ENCODE measurements at places on chromosomes 6 and 20. TPM values are rescaled to one million over a fixed set of nuclear protein-coding genes. Genes with fewer than 3 reads are reported as not detected.

IMPG1 gene
- not detected for total RNA-seq

HLA-DMB gene
- total RNA-seq, result 47.6 TPM

BEND6 gene
- total RNA-seq, result 3.4 TPM

MDFI gene
- total RNA-seq, result 5.9 TPM

MCCD1 gene
- not detected for total RNA-seq

CPXM1 gene
- 38.5 TPM for total RNA-seq

TRIM10 gene
- not detected for total RNA-seq

SLC4A11 gene
- 26.3 TPM for total RNA-seq

PRSS16 gene
- total RNA-seq, result 28.9 TPM

NSFL1C gene
- 42.2 TPM for total RNA-seq

SERPINB1 gene
- total RNA-seq, result 48.1 TPM

SUMO4 gene
- total RNA-seq, result 4.1 TPM

VGLL2 gene
- not detected for total RNA-seq

SCGN gene
- not detected for total RNA-seq

PHACTR1 gene
- total RNA-seq, result 4.0 TPM

BICRAL gene
- 24.5 TPM for total RNA-seq

CLVS2 gene
- not detected for total RNA-seq

HLA-DQA2 gene
- total RNA-seq, result 0.94 TPM

FAM110A gene
- 7.0 TPM for total RNA-seq

GRIK2 gene
- total RNA-seq, result 2.5 TPM

MAFB gene
- 41.9 TPM for total RNA-seq

CDH26 gene
- total RNA-seq, result 1.3 TPM

DEFB116 gene
- not detected for total RNA-seq

All from thyroid gland (tissue), 4 donors.